NCI-H2107 (cell line): ENCODE measurements at places on chromosomes 3 and 15.

GRCh38 chr3:124556636-124557035 is 173.6 kb upstream of the UMPS start:
- DNase-seq, result no peak

DNA sequence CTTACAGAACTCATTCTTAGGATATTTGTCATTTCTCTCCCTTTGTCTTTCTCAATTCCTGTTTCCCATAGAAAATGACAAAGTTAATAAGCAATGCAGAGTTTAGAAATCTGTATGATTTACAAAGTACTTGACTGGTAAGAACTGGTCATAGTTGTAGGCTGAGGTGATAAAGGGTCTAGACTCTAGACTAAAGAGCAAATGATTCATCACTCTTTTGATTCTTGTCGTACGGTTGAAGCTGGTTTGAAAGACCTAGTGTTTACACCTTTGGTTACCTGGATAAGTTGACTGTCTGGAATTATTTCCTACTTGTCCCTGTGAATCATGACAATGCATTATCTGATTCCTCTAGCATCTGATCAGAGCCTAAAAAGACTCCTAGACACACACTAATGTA is 58.9 kb upstream of the TP63 start:
- DNase-seq, result no peak

GRCh38 chr3:186381424-186382216 is 19.6 kb upstream of the DGKG start:
- no peak for DNase-seq

DNA sequence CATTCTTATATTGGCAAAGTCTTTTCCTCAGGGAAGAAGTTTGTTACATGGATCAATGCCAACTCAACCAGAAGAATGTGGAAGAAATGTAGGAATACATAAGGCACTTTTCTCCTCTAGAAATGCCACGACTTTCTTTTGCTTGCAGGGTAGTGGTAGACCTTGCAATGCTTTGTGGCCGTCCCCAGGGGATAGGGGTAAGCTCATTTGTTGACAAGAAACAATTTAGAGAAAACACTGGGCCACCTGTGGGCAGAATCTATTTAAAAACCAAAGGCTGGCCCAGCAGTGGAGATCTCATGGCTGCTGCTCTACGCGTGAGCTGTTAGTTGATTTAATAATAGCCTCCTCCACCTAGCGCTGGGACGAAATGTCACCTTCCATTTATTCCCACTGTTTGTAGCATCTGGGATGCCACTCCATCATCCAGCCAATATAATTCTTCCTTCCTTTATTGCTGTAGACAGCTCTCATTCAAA is 64.6 kb upstream of the PFN2 start:
- peak; percentile 22 for DNase-seq

DNA sequence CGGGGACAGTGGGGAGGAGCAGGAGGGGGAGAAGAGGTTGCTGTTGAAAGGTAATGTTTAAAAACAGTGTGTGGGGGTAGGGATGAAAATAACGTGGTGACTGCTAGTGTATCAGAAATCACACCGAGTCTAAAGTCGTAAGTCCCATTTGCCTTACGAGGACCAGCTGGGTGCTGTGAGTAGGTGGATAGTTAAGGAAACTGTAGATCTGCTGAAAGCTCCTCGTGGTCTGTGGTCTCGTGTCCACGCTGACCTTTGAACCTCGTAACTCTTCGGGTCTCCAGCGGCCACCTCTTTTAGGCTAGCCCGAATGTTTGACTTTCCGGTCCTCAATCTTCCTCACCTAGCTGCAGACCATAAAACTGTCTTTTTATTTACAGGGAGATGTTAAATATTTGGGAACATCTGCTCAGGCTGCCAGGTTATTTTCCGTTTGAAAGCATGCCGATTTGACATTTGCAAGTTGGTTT is 29.3 kb upstream of the ST3GAL6 start:
- DNase-seq, result no peak

- DNase-seq, result no peak
These were observed 377.2 kb downstream of the GABRB3 start for GRCh38 chr15:26395624-26396023.
